ENCODE measurements at places on chromosomes 2 and 18.

GRCh38 chr18:13775058-13775457 lies 48.6 kb downstream of the RNMT start:
- no peak for DNase-seq

GRCh38 chr2:137893145-137893544 lies 71.1 kb upstream of the HNMT start:
- no peak for DNase-seq

GRCh38 chr2:212535996-212536816 lies 2.4 kb downstream of the ERBB4 start:
- no peak for DNase-seq

- no peak for DNase-seq
Measured at GRCh38 chr2:30626397-30626796, 179.4 kb downstream of the LCLAT1 start.

GRCh38 chr2:29272311-29272710 lies 157.1 kb downstream of the CLIP4 start:
- DNase-seq, result no peak

DNA sequence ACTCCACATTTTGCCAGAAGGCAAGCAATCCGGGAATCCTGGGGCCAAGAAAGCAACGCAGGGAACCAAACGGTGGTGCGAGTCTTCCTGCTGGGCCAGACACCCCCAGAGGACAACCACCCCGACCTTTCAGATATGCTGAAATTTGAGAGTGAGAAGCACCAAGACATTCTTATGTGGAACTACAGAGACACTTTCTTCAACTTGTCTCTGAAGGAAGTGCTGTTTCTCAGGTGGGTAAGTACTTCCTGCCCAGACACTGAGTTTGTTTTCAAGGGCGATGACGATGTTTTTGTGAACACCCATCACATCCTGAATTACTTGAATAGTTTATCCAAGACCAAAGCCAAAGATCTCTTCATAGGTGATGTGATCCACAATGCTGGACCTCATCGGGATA lies 26.8 kb downstream of the B3GNT2 start:
- DNase-seq, result no peak

DNA sequence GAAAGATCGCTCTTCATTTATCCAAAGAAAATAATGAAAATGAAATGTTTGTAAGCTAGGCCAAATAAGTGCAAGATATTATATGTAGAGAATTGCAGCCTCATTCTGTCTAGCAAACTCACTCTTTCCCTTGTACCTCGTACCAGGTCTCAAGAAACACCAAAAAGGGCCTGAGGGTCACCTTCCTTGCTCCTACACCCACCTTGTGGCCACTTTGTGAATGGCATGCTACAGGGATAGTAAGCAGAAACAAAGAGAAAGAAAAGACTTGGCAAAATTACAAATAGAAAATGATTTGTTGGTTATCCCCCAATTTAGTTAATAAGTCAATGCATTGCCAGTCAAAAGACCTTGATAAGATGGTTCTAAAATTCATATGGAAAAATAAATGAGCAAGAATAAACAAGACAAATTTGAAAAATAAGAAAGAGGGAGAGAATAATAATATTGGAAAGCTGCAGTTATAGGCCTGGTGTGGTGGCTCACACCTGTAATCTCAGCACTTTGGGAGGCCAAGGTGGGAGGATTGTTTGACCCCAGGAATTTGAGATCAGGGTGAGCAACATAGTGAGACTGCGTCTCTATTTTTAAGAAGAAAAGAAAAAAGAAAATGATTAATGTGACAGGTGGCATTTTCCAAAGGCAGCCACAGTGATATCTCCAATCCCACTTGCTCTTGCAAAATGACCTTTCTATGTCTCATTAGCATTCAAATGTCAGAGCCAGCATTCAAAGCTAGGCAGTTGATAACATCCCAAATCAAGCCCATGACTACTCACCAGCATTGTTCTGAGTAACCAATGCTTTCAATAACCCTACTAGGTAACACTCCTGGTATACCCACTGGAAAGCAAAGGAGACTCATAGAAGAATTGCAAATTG lies 38.8 kb upstream of the BMP10 start:
- peak; percentile 82 for DNase-seq

DNA sequence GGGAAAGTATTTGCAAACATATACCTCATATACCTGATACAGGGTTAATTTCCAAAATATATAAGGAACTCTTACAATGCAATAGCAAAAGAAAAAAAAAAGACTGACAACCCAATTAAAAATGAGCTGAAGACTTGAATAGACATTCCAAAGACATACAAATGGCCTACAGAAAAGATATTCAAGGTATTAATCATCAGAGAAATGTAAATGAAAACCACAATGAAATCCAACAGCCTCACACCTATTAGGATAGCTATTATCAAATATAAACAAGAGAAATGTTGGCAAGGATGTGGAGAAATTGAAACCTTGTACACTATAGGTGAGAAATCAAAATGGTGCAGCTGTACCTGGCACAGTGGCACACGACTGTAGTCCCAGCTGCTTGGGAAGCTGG lies 25.7 kb downstream of the NR4A2 start:
- no peak for DNase-seq

DNA sequence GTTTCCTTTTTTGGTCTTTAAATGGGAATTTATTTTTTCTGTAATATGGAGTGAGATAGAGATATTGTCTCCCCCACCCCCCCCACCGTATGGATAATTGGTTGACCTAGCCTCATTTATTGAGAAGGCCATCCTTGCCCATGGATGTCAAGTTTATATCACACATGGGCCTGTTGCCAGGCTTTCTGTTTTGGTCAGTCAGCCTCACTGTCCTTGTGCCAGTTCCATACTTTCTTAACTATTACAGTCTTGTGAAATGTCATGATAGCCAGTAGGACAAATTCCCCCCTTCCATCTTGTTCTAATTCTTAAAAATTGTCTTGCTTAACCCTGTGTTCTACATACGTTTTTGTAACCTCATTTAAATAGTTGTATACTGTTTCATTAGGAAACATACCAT lies 12.5 kb downstream of the BABAM2 start:
- DNase-seq, result no peak

GRCh38 chr2:113173542-113174375 lies at the start of gene PSD4:
Gene PSD4, plus strand, starts transcription at chr2:113173971. Its CDS starts 8,486 bp downstream, at chr2:113182457.
- DNase-seq, result peak; percentile 78

DNA sequence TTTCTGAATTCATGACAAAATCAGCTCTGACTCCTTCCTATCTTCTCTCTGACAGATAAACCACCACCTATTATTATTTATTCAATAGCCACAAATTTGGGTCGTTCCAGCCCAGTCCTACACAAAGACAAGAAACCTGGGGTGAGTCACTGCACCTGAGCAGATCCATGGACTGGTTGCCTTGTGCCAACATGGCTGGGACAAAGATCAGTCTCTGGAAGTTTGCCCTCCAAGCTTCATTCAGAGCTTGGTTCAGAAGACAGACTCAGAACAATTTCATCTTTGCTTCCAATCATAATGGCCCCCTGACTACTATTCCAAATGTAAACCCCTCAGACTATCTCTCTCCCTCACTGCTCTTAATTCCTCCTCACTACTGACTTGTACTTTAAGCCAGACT lies 9.6 kb upstream of the EXOC6B start:
- DNase-seq, result no peak

GRCh38 chr18:22169011-22169888 lies at the start of gene GATA6:
Gene GATA6, plus strand, starts transcription at chr18:22169589. Its CDS starts 1,556 bp downstream, at chr18:22171145.
- peak; percentile 73 for DNase-seq

GRCh38 chr2:172447811-172448493 lies 20.6 kb downstream of the ITGA6 start:
- no peak for DNase-seq

- no peak for DNase-seq
Measured at GRCh38 chr2:138185827-138186226, 221.6 kb downstream of the HNMT start.

GRCh38 chr2:135773917-135774316 lies 32.3 kb downstream of the UBXN4 start:
- DNase-seq, result no peak

DNA sequence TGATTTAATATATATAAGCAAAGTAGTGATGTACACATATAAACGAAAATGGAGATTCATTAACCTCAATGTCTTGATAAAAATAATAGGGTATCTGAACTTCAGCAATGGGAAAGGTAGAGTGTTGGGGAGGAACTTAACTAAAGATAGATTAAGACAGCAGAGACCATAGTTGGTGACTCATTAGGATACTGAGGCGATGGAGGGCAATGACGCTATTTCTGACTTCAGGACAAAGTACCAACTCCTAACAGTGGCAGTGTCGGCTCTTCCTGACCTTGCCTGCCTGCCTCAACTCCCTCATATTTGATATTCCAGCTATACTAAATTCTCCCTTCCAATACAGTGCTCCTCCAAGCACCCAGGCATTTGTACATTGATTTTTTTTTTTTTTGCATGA lies 98.6 kb downstream of the CDH2 start:
- DNase-seq, result no peak

DNA sequence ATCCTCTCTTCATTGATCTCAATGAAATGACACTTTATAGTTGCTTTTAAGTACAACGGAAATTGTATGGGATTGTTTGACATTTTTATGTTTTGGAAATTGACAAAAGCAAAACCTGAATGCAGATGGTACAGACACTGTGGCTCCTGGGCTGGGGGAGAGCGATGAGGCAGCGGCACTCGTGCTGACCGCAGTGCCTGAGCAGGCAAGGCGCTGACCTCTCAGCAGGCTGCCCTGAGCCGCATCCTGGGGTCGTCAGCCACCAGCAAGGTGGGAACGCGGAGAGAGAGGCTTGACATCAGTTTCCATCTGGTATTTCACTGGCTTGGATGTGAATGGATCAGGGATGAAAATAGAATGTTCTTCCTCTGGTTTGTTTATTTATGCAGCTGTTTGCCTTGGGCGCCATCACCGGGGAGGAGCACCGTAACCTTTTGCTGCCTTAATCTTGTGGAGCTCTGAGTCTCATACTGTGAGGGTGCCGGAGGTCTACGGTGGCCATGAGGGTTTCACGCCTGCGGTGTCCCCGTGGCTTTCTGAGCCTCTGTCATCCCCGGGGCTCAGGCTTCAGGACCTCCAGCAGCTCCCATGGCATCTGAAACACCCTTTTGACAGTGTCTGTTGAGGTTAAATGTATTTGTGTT lies 94.8 kb upstream of the TPO start:
- no peak for DNase-seq

GRCh38 chr2:203737360-203737759 lies 30.9 kb downstream of the CD28 start:
- no peak for DNase-seq

- no peak for DNase-seq
Measured at GRCh38 chr2:211516537-211516936, 960.1 kb downstream of the CPS1 start.

DNA sequence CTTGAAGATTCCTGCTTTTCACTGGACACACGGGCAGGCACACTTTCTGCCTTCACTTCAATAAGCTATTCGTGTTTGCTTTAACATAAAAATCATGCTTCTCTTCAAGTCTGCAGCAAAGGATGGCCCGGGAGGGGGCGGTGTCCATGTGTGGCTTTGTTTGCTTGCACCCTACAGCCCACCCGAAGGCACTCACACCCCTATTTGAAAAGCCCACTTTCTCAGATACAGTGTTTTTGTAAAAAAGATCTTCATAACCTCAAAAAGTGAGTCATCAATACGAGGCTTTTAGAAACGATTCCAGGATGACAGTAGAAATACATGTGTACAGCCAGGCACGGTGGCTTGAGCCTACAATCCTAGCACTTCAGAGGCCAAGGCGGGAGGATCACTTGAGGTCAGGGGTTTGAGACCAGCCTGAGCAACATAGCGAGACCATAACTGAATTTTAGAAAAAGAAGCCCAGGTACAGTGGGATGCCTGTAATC lies 36.5 kb upstream of the HPCAL1 start:
- DNase-seq, result no peak

DNA sequence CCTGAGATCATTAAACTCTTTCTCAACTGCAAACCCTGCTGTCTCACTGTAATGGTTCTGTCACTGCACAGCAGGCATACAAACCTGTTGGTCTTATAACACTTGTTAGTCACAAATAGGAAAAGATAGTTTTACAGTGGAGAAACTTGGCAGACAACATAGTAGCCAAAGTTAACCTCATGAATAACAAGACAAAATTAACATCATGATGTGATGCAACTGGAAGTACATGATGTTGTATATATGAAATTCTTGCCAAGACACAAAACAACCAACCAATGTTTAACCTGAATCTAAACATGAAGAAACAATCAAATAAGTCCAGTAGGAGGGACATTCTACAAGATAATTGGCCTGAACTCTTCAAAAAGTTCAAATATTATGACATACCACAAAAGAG lies 189.3 kb downstream of the RNF152 start:
- no peak for DNase-seq

- no peak for DNase-seq
Measured at GRCh38 chr18:23415515-23415914, 37.6 kb upstream of the RIOK3 start.

GRCh38 chr2:167196461-167197252 lies 308.4 kb downstream of the XIRP2 start:
- no peak for DNase-seq

DNA sequence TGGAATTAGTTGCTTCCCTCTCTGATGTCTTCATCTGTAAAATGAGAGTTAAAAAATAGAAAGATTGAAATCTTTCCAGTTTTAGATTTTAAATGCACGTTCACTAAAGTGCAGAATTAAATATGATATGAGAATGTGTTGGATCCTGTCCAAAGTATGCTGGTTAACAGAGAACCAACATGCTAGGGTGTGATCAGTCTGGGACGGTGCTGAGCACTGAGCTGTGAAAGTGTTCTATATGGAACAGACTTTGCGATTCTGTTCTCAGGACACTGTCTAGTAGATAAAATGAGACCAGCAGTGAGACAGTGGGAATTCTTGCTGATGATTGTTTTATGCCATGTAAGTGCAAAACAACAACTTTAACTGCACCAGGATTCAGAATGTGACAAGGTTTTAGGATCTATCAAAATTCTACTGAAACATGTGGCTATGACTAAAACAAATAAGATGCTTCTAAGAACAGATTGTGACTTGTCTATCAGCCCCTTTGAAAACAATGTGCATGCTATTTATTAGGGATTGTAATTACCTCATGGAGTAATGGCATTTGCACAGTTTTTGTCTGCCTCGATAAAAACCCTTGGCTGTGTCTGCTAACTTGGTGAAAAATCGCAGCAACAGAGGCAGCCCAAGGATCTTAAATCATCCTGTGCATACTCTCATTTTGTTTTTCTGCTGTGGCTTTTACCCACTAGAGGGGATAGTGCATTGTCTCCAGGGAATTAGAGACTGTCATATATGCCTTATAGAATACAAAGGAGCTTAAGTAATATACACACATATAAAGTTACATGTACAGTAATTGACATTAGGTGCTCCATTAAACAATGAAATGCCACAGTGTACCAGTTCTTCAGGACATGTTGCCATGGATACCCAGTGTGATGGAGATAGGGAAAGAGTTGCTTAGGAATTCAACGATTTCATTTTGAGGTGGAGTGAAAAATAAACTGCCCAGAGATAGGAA lies 55.1 kb downstream of the MAP3K20 start:
- no peak for DNase-seq

Data from K562 (cell line).